ENCODE measurements at places on chromosomes 2 and 18. TPM values are rescaled to one million over a fixed set of nuclear protein-coding genes. Genes with fewer than 3 reads are reported as not detected.

GRCh38 chr2:113877711-113878598 lies 11.9 kb upstream of the ACTR3 start:
- peak; percentile 76 for DNase-seq

DNA sequence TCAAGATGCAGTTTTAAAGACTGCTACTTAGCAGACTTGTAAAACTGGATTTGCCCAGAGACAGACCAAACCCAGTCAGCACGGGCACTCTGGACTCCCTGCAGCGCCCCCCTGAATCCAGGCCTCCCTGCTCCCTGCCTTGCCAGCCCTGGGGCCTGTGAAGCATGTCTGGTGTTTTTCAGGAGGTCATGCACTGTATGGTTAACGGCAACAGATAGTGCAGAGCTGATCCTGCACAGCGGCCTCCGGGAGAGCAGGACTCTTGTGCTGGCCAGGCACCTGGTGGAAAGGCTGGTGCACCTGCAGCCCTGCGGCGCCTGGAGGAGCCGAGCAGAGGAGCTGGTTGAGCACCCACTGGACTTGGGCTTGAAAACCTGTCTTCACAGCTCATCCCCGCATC lies 30.4 kb downstream of the HDAC4 start:
- DNase-seq: no peak

HOXD1 gene
- 22.3 TPM for polyA plus RNA-seq

- DNase-seq: no peak
Measured at GRCh38 chr2:120596990-120597594, 138.6 kb upstream of the GLI2 start.

GRCh38 chr2:65177751-65178442 lies 48.0 kb upstream of the RAB1A start:
- no peak for DNase-seq

GRCh38 chr2:136497709-136498108 lies 267.6 kb upstream of the THSD7B start:
- DNase-seq: no peak

DNA sequence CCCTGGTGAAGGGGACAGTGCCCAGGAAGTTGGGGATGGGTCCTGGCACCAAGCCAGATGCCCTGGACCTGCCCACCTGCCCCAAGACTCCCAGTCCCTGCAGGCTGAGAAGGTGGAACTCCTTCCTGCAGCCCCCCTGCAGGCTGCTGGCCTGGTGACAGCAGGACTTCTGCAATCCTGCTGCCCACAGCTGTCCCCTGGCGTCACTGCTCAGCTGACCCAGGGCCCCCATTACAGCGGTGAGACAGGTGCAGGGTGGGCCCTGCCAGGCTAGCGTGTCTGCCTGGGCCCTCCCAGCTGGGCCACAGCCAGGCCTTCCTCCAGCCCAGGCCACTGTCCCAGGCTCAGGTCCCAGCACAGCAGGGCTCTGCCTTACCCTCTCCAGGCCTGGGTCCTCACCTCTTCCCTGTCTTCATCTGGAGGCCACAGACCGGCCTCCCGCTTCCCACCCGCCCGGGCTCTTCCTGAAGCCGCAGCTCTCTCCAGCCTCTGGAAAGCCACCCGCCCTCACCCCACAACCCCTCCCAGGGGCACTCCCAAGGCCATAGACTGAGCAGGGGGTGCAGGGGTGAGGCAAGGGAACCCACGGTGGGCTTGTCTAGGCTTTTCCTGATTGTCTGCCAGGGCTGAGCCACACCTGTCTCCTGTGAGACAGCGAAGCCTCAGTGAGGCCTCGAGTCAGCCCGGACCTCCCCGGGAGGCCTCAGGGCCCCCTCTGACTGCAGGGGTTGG lies 8.8 kb upstream of the ERFE start:
- no peak for DNase-seq

- DNase-seq: no peak
Measured at GRCh38 chr2:16860627-16861026, 195.0 kb upstream of the CYRIA start.

GRCh38 chr2:43133708-43134570 lies 92.5 kb downstream of the ZFP36L2 start:
- DNase-seq: no peak

GALNT13 gene
- 1.3 TPM for polyA plus RNA-seq

IL1F10 gene
- polyA plus RNA-seq: not detected

DNA sequence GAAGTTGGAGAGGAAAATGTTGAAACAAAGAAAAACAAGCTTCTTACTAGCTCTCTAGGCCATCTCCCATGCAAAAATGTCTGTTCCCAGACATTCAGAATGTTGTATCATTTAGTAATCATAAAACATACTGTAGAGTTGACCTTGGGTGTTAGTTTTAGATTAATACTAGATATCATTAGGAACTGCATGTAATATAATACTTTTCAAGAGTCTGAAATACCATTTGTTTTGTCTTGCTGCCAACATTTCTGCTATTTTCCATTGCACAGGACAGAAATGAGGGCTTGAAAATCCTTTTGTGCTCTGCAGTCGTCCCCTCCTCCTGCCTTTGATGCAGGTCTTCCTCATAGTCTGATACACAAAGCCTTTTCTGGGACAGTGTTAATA lies 89.5 kb upstream of the RBMS1 start:
- DNase-seq: no peak

GRCh38 chr2:209688385-209688784 lies 83.2 kb upstream of the UNC80 start:
- DNase-seq: no peak

- peak; percentile 72 for DNase-seq
Measured at GRCh38 chr18:7459851-7460770, 107.0 kb upstream of the PTPRM start.

- DNase-seq: no peak
Measured at GRCh38 chr2:1854729-1855547, 110.6 kb upstream of the PXDN start.

DNA sequence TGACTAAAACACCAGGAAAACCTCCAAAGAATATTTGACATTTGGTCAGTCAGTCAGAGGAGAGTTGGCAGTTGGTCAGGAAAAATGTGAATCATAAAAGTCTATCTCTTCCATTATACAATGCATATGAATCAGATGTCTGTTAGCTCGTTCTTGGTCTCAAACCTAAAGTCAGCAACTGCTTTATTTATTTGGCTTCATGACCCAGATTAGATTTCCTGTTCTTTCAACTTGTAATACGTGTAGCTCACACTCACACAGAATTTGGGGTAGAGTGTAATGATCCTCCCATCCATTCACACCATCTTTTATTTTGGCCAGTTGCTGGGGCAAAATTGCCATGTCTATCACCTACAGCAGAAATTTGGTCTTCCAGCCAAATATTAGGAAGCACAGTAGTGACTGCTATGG lies 81.9 kb upstream of the COL5A2 start:
- DNase-seq: no peak

PJVK gene
- polyA plus RNA-seq: 3.0 TPM

DNA sequence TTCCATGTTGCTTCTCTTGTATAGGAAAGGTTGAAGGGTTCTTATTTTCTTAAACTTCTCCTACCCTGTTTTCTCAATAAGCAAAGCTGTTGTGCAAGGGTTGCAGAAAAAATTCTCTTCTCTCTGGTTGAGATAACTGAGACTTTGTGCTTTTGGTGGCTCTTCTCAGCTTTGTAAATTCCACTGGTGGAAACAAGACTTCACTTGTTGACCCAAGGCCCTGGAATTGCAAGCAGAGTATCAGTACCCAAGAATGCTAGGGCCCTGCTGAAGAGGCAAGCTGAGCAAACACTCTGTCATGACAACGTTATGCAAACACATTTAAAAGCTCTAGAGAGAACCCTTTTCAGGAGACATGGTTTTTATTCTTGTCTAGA lies 294.7 kb upstream of the EPAS1 start:
- DNase-seq: peak; percentile 88

DNA sequence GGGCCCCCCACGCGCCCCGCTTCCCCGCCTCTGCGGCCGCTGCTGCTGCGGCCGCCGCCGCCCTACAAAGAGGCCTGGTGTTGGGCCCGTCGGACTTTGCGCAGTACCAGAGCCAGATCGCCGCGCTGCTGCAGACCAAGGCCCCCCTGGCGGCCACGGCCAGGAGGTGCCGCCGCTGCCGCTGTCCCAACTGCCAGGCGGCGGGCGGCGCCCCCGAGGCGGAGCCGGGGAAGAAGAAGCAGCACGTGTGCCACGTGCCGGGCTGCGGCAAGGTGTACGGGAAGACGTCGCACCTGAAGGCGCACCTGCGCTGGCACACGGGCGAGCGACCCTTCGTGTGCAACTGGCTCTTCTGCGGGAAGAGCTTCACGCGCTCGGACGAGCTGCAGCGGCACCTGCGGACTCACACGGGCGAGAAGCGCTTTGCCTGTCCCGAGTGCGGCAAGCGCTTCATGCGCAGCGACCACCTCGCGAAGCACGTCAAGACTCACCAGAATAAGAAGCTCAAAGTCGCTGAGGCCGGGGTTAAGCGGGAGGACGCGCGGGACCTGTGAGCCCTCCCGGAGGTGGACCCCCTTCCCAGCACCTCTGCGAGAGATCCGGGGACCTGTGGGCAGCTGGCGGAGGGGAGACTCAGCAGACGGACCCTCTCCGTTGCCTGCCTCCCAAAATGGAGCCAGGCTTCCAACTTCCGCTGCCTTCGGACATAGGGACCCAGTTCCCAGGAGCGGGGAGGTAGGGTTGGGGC lies 1.9 kb downstream of the SP5 start:
- peak; percentile 69 for DNase-seq

- DNase-seq: no peak
Measured at GRCh38 chr18:62437235-62438017, 85.4 kb upstream of the ZCCHC2 start.

DNA sequence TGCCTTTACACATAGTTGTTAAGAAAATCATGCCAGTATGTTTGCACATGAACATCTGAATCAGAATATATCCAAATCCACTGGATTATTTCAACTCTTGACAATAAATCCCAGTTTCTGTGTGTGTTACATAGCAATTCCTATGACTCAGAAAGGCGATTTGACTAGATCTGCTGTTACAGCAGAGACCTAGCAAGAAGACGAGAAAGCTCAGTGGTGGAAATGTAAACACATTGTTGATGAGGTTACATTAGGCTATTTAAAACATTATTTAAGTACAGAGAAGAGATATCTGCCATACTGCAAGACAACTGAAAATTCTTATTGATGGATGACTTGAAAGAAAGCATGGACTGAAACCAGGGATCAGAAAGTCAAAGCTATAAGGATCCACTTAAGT lies 73.0 kb upstream of the SMIM21 start:
- DNase-seq: no peak

- no peak for DNase-seq
Measured at GRCh38 chr2:222506230-222506935, 82.0 kb downstream of the SGPP2 start.

- DNase-seq: no peak
Measured at GRCh38 chr18:1840878-1841277, 730.4 kb downstream of the METTL4 start.

DNA sequence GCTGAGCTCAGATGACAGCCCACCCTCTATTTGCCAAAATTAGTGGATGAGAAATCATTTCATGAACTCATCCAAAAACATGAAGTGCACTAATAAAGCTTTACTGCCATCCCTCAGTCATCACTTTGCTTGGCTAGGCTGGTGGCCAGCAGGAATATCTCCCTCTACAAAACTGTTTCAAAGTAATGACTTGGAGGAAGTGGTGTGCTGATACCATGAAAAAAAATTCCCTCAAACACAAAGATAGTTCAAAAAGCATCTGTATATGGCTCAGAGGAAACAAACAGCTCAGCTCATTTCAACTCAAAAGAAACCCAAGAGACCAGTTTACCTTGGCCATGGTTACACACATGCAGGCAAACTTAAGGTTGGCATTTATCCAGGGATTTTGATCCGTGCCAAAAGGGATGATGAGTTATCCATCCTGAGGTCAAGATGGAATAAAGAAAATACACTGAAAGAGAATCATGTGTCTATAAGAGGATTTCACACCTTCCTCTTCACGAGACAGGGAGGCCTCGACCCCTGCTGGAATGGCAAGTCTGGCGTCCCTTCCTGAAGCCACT lies 18.4 kb upstream of the WIPF1 start:
- DNase-seq: no peak

GPBAR1 gene
- polyA plus RNA-seq: 0.09 TPM

DNA sequence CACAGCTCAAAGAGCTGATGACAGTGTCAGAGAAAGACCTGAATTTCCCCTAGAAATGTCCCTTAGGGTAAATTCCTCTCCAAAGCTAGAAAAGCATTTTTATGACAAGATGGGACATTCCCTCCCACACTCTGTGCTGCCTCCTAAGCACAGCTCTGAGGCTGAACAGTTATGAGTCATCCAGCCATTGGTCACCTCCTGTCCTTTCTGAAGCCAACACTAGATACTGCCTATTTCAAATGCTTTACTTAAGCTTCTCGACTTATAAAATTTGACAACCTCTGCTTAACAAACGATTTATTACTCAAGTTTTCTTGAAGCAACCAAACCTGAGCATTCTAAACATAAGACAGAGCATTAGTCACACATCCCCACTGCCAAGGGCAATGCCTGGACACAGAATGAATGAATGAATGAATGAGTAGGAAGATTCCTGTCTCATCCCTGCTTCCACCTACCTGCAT lies 35.4 kb downstream of the B4GALT6 start:
- peak; percentile 13 for DNase-seq

TAF4B gene
- polyA plus RNA-seq: 2.2 TPM

SGPP2 gene
- polyA plus RNA-seq: not detected

CD8B gene
- polyA plus RNA-seq: not detected

PPP1R1C gene
- polyA plus RNA-seq: 3.5 TPM

GRCh38 chr18:58253318-58253717 lies 209.3 kb downstream of the NEDD4L start:
- no peak for DNase-seq

SNED1 gene
- polyA plus RNA-seq: 0.35 TPM

GNLY gene
- not detected for polyA plus RNA-seq

LYG1 gene
- polyA plus RNA-seq: 2.9 TPM

DNA sequence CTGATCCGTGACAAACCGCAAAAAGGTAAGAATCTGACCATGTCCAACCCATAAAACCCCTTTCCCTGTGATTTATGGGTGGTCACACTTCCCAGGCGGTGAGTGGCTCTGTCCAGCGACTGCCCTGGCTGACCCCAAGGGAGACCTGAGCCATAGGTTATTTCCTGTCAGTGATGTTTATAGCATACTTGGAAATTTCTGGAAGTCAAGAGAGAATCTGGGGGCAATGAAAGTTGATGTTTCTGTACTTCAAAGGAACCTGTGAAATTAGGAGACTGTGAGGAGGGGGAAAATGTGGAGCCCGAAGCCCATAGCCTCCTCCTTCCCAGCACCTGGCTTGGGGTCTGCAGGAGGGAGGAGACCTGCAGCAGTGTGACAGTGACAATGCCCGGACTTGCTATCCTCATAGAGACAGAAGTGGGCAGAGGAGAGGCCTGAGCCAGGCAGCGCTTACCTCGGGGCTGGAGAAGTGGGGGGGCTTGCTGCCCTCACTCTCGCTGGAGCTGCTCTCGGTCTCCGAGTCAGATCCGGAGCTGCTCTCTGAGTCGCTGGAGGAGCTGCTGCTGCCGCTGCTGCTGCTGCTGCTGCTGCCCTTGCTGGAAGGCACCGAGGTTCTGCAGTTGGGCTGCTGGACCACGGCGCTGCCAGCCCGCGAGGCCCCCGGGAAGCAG lies 111.3 kb upstream of the REV1 start:
- no peak for DNase-seq

- DNase-seq: no peak
Measured at GRCh38 chr2:58425368-58425767, 184.2 kb upstream of the FANCL start.

- DNase-seq: no peak
Measured at GRCh38 chr2:185393091-185393490, 345.5 kb upstream of the FSIP2 start.

GRCh38 chr2:128638341-128639119 lies 319.9 kb upstream of the HS6ST1 start:
- no peak for DNase-seq
